ENCODE measurements at places on chromosomes 13 and 19.

GRCh38 chr13:102881819-102882686 is 36.2 kb downstream of the ERCC5 start:
- no peak for DNase-seq

- DNase-seq: no peak
These were observed 41.7 kb downstream of the MIPEP start for GRCh38 chr13:23847497-23847896.

DNA sequence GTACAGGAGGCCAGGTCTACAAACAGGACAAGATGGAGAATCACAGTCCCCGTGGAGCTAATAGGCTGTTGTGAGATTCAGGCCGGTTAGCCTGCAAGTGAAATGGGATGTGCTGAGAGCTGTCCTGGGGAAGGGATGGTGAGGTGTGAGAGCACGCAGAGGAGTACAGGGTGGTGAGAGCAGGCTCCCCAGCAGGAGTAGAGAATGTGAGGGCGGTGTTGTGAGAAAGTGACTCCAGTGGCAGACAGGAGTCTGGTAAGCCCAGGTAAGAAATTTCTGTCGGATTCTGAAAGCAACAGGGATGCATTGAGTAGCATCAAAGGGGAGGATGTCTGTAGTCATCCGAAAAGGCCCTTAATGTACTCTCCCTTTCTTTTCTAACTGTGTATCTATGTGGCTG is 50.7 kb upstream of the GPR183 start:
- peak; percentile 49 for DNase-seq

GRCh38 chr13:113856716-113857065 is 7.2 kb downstream of the GAS6 start:
- DNase-seq: no peak

DNA sequence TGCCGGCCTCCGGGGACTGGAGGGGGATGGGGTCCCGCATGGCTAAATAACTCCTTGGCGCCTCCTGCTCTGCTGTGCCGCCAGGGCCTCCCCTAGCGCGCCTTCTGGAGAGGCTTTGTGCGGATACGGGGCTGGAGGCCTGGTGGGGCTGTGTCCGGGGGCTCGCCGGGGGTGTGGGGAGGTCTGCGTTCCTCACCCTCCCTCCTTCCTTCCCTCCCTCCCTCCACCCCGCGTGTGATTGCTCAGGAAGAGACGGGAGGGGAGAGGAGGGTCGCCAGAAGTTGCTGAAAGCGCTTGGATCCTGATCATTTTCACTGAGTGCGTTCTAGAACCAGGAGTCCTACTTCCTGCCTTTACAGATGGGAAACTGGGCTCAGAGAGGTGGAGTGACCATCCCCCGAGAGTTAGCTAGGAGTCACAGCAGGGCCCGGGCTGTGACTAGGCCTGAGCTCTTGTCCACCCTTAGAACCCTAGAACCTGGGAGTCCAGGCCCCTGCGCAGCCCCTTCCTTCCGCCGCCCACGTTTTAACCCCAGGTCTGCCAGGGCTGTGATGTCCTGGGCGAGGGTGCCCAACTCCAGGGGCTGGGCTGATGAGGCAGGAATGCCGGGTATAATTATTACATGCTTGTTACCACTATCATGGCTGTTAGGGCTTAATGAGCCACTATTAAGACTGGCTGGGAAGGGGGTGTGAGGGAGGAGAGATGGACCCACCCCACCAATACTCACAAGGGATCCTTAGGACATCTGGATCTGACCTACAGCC is 782 bp upstream of the JUND start:
- DNase-seq: no peak

All from CD4-positive, alpha-beta T cell treated with Interferon alpha-2 for 1 hour (primary cell).